EH (cell line): ENCODE measurements at places on chromosomes 6 and 20.
A peak's percentile ranks its signal among the peaks of the same experiment; 100 is the strongest.

DNA sequence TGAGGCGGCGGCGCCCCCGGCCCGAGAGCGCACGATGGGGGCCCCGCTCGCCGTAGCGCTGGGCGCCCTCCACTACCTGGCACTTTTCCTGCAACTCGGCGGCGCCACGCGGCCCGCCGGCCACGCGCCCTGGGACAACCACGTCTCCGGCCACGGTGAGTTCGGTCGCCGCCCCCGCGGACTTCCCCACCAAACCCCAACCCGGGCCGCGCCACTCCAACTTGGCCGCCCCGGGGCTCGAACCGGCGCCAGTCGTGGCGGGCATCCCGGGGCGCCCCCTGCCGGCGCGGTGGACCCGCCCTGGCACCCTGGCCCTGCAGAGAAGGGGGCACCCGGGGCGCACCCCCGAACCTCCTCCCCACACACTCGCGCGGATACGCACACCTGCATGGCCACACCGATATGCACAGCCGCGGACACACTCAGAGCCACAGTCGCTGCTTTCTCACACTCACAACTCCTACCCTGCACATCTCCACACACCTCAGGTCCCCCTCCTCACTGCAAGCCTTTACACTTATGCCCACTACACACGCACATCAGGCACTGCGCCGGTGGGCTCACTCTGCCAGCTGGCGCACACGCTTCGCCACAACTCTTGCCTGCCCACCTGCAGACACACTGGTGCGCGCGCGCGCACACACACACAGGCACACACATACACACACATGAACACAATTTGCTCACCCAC lies 535 bp downstream of the VSTM2L start:
- no peak for DNase-seq

DNA sequence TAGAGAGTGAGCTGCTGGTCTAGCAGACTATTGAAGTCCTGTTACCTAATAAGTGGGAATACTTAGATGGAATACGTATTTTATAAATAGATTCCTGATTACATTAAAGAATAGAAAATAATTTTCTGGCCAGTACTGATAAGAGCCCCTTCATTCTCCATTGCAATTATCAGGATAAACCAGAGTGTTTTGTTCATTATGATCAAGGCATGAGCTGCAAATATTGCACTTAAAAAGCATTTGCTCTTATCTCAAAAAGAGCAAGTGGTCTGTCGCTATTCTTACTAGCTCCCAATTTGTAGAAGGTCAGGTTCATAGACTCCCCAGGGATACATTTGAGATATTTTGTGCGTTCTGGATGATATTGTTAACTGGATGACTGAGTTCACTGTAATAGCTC lies 73.1 kb upstream of the PLCB4 start:
- DNase-seq, result no peak

DNA sequence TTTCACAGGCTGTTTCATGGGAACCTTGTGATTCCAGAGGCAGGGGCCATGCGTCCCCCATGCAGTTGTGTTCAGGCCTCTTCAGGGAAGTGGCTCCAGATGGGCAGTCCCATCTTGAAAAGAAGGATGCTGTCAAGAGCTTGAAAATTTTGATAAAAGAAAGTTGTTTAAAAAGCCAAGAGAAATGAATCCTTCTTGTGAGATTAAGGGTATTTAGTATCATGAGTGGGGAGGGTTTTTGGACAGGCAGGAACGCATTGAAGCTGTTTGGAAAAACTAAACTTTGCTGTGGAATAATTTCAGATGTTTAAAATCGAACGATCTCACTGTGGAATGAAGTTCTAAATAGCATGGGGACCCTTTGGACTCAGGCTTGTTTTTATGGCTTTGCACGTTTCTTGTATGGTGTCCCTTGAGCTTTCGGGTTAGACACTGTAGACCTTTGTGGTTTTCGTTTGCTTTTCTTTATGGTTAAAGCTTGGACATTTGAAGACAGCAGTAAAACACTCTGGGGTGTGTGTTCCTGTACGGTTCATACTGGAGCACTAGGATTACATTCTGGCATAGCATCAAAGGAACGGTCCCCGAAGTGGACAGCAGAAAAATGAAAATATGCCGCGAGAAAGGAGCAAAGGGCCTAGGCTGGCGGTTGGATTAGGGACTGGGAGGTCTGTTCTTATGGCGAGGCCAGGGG lies 18.2 kb downstream of the KIF25 start:
- no peak for DNase-seq

DNA sequence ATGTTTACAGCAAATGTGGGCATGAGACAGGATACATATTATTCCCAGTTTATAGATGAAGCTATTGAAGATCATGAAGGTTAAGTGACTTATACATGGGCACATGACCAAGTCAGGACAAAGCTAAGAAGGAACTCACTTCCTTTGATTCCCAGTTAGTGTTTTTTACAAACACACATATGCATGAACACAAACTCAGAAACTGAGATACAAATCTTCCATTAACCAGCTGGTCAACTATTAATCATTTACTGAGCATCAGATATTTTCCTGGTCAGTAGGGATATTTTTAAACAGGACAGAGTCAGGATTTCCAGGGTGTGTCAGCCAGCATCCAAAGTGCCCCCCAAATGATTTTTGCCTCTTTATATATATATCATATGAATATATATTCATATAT lies 222.2 kb downstream of the OGFRL1 start:
- DNase-seq, result no peak

GRCh38 chr6:9766240-9766915 lies 648.5 kb downstream of the TFAP2A start:
- peak; percentile 100 for DNase-seq

DNA sequence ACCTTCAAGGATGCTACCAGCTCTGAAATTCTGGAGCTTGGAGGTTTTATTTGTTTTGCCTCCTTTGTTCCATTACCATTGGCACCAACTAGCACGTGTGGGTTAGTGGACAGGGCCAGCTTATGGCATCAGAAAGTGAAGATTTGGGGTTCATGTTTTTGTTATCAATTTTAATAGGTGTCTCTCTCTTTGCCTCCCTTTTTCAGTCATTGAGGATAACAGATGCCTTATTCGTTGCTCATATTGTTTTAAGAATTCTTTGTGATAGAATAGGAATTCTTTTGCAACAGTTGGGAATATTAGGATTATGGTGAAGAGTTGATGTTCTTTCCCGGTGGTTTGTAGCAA lies 22.9 kb downstream of the TMC2 start:
- no peak for DNase-seq

DNA sequence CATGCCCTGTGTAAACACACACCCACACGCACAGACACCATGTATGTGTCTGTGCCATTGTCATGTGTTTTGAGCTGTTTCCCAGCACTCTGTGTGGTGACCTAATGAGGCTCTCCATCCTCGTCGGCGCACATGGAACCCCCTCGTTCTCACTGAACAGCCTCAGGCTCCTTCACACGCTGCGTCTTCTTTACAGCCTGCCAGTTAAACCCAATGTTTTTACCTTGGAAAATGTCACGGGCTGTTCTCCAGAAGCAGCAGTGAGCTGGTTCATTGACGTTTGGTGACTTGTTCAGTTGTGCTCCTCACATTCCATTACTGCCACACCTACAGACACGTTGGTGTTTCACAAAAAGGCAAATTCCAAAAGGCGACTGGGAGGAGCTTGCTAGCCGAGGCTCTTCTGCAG lies 201.0 kb upstream of the FOXQ1 start:
- peak; percentile 47 for DNase-seq

DNA sequence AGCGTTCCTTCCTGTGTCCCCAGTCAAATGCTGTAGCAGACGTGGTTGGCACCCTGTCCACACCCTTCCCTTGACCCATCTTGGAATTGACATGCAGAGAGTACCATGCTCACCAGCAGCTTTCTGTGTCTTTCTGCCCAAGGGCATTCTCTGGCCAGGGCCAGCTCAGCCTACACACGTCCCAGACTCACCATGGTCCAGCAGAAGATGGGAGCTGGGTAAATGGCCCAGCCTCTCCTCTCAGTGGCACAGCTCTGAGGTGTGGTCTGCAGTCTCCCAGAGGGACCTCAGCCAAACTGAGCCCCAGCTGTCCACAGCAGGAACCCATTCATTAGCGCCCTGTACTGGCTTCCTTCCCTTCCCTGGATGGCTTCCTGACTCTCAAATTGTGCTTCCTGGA lies 31.1 kb upstream of the BLCAP start:
- DNase-seq, result no peak

DNA sequence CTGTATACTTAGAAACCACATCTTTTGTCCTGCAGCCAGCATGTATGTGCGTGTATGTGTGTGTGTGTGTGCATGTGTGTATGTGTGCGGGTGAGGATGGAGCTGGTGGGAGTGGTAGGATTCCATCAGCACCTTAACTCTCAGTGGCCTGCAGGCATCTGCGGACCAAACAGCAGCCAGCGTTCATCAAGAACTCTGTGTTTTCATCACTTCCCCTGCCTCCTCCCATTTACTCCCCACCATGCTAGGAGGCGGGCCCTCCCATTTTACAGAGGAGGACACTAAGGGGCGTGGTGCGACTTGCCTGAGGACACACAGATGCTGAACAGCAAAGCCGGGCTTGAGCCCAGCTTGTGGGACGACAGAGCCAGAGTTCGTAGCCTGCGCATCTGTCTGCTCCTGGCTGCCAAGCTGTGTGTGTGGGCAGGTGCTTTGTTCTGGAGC lies 8.9 kb downstream of the VSTM2L start:
- DNase-seq, result peak; percentile 69

GRCh38 chr20:10105046-10105445 lies 70.3 kb downstream of the ANKEF1 start:
- DNase-seq, result no peak

GRCh38 chr6:111843347-111844147 lies 29.7 kb downstream of the FYN start:
- DNase-seq, result no peak
